GM23338 (cell line): ENCODE measurements at places on chromosomes 5 and 9. TPM values are rescaled to one million over a fixed set of nuclear protein-coding genes. Genes with fewer than 3 reads are reported as not detected.

DNA sequence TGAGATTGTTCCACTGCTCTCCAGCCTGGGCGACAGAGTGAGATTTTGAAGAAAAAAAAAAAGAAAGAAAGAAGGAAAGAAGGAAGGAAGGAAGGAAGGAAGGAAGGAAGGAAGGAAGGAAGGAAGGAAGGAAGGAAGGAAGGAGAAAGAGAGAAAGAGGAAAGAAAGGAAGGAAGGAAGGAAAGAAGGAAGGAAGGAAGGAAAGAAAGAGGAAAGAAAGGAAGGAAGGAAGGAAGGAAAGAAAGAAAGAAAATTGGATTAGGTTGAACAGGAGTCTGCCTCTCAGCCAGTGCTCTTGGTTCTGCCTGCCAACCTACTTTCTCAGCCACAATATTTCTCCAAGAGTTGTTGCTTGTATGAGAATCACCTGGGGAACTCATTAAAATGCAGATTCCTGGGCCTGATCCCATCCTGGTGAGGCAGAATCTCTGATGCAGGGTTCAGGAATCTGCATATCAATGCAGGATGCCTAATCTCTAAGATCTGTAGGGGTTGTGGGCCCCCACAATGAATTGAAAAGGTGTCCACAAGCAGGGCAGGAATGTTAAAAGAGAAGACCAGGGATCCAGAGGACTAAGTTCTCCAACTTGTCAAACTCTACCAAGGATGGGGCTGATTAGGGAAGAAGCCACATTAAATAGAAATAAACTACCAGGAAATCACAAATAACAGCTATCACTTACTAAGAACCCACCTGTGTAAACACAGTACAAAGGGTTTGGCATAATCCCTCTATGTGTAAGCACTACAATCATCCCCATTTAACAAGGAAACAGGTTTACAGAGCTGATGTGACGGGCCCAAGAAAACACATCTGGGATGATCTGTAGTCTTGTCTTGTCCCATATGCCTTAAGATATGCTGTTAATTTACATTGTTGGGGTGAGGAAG lies 23.4 kb upstream of the GALNT10 start:
- H3K27me3 ChIP-seq = no peaks in the 10 kb centered on the region
- peak; percentile 68 for DNase-seq
- H3K27ac ChIP-seq = peak overlapping the region; percentile 60
- peak overlapping the region; percentile 1; the same call in 1 of the 2 replicates for H3K4me3 ChIP-seq
- H3K36me3 ChIP-seq = no peaks in the 10 kb centered on the region

- no peak overlapping the region for H3K4me3 ChIP-seq
- no peak overlapping the region for H3K27ac ChIP-seq
- no peak for DNase-seq
- peaks cover 3% of the 10 kb centered on the region for H3K4me1 ChIP-seq
Observed at GRCh38 chr9:107218829-107219485, 64.1 kb upstream of the RAD23B start.

DNA sequence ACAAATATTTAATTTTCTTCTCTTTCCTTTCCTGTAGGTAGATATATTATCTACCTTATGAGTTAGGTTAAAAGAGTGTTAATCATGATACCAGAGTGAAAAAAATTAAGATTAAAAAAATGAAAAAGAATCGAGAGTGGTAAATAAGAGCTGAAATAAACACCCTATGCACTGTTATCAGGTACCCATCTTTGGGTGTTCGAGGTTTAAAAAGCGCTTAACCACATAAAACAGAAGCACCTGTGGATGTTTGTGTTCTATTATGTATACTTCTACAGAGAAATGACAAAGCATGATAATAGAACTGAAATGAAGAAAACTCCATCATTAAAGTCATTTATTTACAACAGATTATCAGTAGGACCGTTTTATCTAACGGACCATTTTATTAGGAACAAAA lies 25.7 kb upstream of the GCNT4 start:
- H3K27ac ChIP-seq = no peak overlapping the region
- no peaks in the 10 kb centered on the region for H3K36me3 ChIP-seq
- no peaks in the 10 kb centered on the region for H3K4me1 ChIP-seq
- no peak for DNase-seq

ZNF658 gene
- polyA plus RNA-seq = 1.6 and 2.4 TPM in 2 replicates

SLC6A7 gene
- polyA plus RNA-seq = not detected in 2 replicates
